ENCODE measurements at places on chromosomes 4 and X.
A peak's percentile ranks its signal among the peaks of the same experiment; 100 is the strongest.

GRCh38 chr4:8742546-8742945, 129.1 kb downstream of the HMX1 start:
- DNase-seq: no peak

DNA sequence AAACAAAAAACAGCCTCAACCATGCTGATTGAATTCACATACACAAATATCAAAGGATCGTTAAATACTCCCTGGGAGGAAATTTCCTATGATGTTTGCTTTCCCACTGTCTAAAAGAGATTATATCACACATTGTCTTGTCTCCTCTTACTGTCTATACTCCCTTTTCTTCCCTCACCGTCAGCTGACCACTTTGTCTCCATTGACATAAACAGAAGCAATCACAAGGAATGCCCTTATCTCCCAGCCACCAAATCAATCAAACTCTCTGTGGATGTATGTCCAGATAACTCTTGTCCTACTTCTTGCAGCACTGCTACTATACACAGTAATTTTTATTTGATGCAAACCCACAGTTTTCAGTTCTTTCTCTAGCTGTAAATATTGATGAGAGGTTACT, 12.2 kb upstream of the NUDT9 start:
- no peak for DNase-seq

GRCh38 chr4:166688835-166689234, 545.5 kb downstream of the SPOCK3 start:
- no peak for DNase-seq

DNA sequence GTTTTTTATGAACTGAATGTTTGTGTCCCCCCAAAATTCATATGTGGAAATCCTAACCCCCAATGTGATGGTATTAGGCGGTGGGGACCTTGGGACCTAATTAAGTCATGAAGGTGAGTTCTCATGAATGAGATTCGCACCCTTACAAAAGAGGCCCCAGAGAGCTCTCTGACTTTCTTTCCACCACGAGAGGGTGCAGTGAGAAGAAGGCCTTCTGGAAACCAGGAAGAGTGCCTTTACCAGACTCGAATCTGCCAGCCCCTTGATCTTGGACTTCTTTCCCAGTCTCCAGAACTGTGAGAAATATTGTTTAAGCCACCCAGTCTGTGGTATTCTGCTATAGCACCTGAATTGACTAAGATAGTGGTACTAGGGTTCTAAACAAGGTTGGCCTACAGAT, 40.8 kb downstream of the STK26 start:
- no peak for DNase-seq

GRCh38 chrX:21840193-21840545, 752 bp downstream of the MBTPS2 start:
- DNase-seq: peak; percentile 0

DNA sequence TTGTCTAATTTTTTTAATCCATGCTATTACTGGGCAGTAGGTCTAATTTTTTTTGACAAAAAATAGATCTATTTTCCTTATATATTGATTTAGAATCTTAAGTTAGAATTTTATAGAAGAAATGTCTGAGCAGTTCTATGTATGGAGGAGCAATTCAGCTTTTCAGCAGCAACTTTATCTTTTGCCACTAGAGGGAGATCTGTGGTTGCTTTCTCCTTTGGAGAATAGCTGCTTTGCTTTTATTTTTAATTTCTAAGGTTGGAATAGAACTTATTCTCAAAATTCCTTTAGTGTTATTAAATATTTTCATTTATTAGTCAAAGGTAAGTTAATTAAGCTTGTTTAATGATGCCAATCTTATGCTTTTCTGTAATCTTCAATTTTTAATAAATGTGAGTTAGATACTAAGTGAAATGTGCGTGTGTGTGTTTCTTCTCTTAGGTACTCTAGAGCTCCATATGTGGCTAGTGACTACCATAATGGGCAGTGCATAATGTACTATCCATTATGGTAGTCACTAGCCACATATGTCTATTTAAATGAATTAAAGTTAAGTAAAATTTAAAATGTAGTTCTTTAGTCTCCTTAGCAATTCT, 29.3 kb downstream of the FAM199X start:
- peak; percentile 32 for DNase-seq

DNA sequence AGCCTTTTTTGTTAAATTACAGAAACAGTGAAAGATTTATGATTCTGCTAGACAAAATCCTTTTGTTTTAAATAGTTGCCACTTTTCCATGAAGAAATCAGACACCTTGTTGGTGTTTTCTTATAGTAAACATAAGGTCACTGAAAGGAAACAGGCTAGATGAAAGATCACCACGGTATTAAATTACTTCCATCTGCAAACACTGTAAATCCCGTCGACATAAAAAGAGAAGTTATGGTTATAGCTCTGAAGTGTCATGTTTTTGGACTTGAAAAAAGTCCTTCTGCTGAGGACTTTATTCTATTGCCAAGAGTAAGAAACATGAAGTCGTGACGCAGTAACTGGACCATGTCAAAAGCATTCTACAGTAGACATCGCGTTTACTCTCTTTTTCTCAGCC, 567.6 kb upstream of the SLIT2 start:
- no peak for DNase-seq

- DNase-seq: no peak
Measured at GRCh38 chrX:9670136-9670814, 95.4 kb downstream of the GPR143 start.

DNA sequence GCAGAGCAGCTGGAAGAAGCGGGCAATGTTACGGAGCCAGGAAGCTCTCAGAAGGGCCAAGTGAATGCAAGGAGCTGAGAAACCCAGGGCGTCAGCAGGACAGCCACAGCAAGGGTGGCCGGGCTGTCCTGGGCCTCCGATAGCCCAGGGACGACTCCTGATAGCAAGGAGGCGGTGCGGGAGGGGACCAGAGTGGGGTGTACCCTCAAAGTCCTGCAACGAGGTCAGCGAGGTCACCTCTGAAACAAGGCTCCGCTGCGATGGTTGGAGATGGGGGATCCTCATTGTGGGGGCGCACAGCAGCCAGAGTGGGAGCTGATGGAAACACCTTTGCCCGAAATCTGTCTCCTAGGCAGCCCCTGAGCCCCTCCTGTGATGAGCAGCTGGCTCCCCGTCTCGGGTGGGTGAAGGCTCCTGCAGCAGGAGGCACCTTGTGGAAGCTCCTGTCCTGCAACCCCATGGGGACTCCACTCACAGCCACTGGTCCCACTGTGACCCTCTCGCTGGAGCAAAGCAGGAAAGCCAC, 4.3 kb upstream of the CCNQ start:
- DNase-seq: no peak

- no peak for DNase-seq
Measured at GRCh38 chrX:138669693-138670092, 41.8 kb downstream of the FGF13 start.

GRCh38 chr4:21192367-21192766, 492.1 kb downstream of the PACRGL start:
- DNase-seq: no peak

DNA sequence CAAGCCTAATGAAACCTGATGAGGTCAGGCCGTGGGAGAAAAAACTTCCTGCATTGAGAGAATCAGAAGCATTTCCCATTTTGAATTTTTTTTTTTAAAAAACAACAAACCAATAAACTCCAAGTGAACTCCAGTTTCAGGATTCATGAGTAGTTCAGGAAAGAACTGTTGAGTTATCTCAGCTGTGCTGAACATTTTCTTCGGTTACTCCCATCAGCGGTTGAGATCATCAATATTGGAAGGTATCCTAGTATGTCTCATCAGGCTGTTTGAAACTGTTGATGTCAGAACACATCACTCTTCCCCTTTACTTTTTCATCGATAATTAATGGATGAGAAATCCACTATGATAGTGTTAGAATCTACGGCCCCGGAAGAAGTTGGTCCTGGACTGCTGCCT, 82.4 kb upstream of the ADGRG2 start:
- DNase-seq: no peak

GRCh38 chr4:184102488-184102887, 115.2 kb downstream of the ENPP6 start:
- DNase-seq: no peak

GRCh38 chrX:118973389-118974087, 880 bp upstream of the LONRF3 start:
- no peak for DNase-seq

DNA sequence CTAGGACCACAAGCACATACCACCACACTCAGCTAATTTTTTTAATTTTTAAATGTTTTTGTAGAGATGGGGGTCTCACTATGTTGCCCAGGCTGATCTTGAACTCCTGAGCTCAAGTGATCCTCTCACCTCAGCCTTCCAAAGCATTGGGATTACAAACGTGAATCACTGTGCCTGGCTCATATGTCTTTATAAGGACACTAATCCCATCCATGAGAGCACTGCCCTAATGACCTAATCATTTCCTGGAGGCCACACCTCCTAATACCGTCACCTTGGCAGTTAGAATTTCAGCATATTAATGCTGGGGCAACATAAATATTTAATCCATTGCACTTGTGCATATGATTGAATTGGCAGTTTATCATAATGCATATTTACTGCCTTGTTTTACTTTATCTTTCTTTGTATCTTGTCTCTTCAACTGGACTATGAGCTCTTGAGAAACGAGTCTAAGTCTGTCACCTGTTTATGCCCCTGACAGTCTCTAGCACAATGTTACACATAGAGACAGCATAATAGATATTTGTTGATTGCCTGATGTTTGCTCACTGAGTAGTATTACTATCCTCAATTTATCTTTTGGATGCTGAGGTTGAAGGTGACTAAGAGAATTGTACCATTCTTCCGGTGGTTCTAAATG, 172.0 kb downstream of the AASDH start:
- DNase-seq: no peak

- no peak for DNase-seq
Measured at GRCh38 chr4:83353516-83353915, 18.9 kb upstream of the HPSE start.

- peak; percentile 99 for DNase-seq
Measured at GRCh38 chr4:40621592-40622512, 7.8 kb downstream of the RBM47 start.

- no peak for DNase-seq
Measured at GRCh38 chr4:5746829-5747737, 36.1 kb downstream of the EVC start.

GRCh38 chr4:87498446-87498900, 30.7 kb downstream of the SPARCL1 start:
- no peak for DNase-seq

DNA sequence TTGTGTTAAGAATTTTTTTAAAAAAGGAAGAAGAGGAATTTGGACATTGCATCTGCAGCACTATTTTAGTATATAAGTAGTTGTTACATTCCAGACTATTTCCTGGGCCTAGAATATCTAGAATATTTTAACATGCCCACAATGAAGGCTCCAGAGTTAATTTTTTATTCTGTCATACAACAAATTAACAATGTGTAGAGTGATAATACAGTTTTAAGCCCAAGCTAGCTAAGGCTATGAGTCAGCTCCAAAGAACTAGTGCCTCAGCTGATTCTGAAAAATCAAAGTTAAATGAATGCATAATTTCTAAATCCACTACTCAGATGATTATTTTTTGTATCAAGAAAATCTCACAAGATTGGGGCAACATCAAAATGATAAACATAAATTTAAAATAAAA, 231.4 kb downstream of the PRDM5 start:
- DNase-seq: no peak

- DNase-seq: peak; percentile 78
Measured at GRCh38 chr4:86831262-86832130, 17.7 kb downstream of the SLC10A6 start.

GRCh38 chr4:114399105-114399504, 199.5 kb upstream of the UGT8 start:
- DNase-seq: no peak

GRCh38 chr4:124754681-124755080, 42.1 kb upstream of the ANKRD50 start:
- DNase-seq: no peak

DNA sequence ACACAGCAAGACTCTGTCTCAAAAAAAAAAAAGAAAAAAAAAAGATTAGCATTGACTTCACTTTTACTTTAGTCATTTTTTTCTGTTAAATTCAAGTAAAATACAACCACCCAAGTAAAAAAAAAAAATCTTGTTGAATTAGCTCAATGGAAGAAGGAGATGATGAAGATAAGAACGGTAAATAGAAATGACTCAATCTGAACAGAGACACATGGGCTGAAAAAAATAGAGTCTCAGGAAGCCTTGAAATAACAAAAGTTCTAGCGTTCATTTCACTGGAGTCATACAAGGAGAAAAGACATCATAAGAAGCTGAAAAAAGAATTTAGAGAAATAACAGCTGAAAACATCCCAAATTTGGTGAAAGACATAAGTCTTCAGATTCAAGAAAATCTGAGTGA, 75.5 kb downstream of the CASP3 start:
- no peak for DNase-seq

- no peak for DNase-seq
Measured at GRCh38 chrX:156001001-156001666, 3.6 kb downstream of the IL9R start.

GRCh38 chr4:81120055-81120454, 89.5 kb downstream of the BMP3 start:
- DNase-seq: peak; percentile 7

GRCh38 chr4:52751487-52751911, 274 bp upstream of the ERVMER34-1 start:
- DNase-seq: no peak

GRCh38 chr4:113674733-113675132, 86.8 kb downstream of the CAMK2D start:
- DNase-seq: no peak

- no peak for DNase-seq
Measured at GRCh38 chrX:128781506-128781905, 729.3 kb upstream of the ACTRT1 start.

GRCh38 chr4:151276787-151277562, at the start of gene PRSS48:
Gene PRSS48, plus strand, starts transcription at chr4:151277161. Its CDS starts 12 bp downstream, at chr4:151277173.
- DNase-seq: peak; percentile 40

GRCh38 chrX:48076343-48076742, 4.9 kb upstream of the ZNF630 start:
- no peak for DNase-seq

GRCh38 chr4:142663828-142664227, 182.3 kb downstream of the INPP4B start:
- DNase-seq: no peak

DNA sequence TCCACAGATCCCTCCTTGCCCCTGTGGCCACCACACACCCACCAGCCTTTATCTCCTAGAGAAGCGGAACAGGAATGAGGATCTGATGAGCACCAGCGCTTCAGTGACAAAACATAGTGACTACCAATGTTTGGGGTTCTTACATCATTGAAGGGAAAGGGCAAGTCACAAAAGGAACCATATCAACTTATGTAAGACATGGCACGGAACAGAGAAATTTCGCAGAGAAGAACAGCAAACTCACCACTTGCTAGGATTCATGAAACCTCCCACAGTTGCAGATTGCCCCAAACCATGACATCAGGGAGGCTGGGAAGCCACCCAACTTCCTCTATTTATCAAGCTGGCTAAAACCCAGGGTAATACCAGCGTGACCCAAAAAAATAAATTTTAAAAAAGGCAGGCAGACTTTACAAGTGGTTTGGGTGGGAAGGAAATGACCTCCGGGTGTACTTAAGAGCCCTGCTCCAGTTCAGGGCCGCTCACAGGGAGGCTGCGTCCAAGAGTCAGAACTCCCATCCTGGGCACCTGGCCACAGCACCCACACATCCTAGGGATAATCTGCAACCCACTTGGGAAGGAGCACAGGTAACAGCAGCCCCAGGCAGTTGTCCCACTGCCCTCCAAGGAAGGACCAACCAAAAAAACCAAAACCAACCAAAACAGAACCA, 36.0 kb downstream of the ADGRG2 start:
- DNase-seq: peak; percentile 92

All from inflammatory macrophage (primary cell).